ENCODE measurements at places on chromosomes 16 and 17.

- DNase-seq, result no peak
These were observed 20.0 kb upstream of the HERPUD1 start for GRCh38 chr16:56911771-56912571.

DNA sequence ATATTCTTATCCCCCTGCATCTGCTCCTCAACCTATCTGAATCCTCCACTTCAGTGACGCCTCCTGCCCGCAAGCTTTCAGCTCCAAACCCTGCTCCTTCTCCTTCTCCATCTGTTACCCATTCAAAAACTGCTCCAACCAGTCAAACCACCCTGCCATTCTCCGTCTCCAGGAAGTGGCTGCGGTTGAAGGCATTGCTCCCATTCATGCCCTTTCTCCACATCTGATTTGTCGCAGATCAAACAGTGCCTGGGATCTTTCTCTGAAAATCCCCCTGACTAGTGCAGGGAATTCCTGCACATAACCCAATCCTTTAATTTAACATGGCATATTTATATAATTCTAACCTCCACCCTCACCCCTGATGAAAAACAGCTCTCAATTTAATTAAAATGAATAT is 56.3 kb downstream of the SLFN5 start:
- DNase-seq, result no peak

DNA sequence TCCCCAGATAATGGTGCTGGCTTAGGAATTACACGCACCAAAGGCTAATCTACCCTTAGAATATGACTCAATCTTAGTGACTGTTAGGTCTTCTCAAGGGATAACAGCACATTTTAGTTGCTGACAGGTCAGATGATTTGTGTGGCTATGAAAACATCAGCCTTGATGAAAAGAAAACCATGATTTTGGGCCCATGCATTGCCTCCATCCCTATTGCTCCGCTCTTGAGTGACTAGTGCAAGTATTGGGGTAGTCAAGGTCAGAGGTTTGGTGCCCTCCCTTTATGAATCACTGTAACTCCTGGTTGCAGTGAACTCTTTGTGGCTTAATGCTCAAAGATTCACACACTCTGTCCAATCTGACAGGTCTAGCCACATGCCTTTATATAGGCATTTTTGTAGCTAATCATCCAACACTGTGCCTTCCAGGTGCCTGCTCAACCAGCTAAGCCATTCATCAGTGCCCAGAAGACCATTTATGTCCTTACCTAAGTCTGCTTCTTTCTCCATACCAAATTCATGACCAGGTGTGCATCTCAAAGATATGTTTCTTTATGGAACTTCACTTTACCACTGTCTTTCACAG is 251.6 kb downstream of the KCNJ2 start:
- DNase-seq, result no peak

DNA sequence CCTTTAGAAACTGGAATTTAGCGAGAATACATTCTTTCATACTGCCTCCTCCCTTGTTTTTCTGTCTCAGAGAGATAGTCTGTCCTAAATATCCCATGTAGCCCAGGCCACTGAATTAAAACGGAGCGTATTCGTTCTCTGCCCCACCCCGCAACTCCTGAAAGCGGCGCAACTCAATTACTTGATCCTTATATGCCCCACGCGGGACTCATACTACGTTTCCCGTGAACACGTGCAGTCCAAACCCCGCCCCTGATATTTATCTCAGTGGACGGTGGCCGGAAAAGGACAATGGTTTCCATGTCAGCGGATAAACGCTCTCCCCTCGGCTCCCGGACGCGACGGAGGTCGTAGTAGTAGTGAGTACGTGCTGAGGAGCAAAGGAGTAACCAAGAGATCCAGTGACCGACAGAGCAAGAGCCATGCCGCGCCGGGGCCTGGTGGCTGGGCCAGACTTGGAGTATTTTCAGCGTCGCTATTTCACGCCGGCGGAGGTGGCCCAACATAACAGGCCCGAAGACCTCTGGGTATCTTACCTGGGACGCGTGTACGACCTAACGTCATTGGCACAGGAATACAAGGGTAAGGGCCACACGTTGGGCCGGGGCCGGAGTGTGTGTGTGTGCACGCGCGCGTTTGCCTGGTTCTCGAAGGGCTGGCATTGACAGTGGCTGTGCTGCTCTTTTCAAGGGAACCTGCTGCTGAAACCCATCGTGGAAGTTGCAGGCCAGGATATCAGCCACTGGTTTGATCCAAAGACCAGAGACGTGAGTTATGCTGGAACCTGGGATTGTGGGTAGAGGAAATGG is at the start of gene CYB5D1:
Gene CYB5D1, plus strand, starts transcription at position 291 of the 809 bp plus-strand sequence. Its CDS starts 132 bp downstream, at position 423.
- DNase-seq, result peak; percentile 89

DNA sequence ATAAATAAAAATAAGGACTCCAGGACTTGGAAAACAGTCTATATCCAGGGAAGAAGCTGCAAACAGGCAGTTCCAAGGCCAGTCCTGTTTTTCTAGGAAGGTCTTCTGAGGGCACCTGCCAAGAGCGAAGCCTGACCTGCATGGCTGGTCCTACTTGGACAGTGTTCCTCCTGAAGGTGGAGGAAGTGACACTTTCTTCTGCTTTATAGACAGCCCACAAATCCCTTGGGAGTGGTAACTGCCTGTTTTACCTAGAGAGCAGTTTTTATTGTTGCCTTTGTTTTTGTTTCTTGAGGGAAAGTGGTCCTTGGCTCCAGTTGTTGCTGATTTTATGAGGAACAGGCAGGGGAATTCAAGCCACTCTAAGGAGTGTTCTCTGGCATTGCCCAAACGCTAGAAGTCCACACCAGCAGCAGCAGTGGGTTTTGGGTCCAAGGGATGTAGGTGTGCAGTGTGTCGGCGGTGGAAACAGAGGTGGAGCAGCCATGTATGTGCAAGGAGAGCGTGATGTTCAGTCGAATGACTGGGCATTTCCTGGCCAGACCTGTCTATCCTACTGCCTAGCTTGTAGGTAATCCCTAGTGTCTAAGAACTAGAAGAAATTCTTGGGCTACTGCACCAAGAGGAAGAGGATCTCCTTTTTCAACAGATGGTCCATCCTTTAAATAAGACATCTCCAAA is 35.3 kb downstream of the LDHD start:
- DNase-seq, result no peak

DNA sequence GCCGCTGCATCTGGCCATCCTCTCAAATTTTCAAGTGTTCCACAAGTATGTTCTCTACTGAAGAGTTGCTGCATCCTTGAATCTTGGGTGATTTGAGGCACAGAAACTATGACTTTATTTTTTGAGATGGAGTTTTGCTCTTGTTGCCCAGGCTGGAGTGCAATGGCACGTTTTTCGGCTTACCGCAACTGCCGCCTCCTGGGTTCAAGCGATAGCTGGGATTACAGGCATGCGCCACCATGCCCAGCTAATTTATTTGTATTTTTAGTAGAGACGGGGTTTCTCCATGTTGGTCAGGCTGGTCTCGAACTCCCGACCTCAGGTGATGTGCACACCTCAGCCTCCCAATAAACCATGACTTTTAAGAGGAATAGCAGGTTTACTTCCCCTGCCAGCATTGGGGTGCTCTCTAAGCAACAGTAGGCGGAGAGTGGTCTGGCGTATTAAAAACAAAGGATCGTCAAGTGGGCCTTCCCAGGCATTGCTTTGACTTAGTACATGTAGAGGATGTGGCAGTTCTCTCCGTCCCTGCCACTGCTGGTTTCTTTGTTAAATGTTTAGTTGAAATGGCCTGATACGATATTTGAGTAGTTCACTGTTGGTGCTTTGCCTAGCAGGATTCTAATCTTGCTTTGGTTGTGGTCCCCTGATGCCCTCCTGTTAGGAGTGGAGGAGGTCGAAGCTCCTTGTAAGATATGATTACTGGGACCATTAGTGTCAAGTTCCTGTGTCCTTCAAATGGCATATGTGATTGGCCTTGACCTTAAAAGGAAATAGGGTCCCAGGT is 9.5 kb downstream of the PYCARD start:
- no peak for DNase-seq

DNA sequence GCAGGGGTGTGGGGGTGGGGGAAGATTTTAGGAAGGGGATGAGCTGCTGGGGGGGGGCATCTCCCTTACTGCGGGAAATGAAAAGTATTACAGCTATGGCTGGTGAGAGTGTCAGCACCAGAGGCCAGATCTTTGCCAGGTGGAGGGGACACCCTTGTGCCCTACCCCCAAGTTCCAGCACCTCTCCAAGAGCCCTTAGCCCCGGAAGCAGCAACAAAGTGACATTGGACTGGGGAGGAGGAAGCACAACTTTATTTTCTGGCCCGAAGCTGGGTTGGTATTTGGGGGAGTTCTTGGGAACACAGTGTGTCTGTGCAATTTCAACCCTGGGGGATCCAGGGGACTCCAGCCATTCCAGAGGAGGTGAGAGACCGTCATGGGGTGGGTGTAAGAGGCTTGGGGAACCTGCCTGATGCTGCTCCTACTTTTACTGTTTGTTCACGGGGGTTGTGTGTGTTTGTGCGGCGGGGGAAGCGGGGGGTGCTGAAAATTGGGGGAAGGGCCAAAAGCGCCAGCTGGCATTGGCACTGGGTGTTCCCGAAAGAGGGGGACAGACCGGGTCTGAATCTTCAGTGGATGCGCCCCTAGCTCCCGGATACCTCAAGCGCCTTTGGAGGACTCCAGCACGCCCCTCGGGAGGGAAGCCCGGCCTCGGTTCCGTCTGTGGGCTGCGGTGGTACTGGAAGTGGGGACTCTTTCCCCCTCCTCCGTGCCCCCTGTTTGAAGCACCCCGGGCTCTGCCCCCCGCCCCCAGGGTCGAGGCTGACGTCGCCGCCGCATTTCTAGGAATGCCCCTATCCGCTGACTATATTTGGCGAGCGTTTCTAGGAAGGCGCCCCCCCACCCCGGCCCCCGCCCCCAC is 230.3 kb downstream of the MRTFB start:
- no peak for DNase-seq

DNA sequence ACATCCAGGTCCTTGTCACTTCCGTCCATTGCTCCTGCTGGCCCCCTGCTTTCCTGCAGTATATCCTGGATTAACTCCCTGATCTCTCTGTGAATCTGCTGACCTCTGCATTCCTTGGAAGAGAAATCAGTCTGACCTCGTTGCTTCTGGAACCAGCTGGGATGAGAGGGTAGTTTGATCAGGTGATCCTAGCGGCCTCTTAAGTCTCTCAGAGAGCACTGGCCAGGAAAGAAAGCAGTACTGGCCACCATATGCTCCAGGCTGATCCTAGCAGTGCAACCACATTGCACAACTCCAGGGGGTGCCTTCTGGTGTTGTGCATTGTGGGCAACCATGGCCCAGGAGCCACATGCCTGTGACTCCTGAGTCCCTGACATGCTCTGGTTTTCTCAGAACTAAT is 79.2 kb downstream of the ARHGAP23 start:
- DNase-seq, result no peak

- DNase-seq, result no peak
These were observed 210.1 kb downstream of the SLC39A11 start for GRCh38 chr17:72882426-72882825.

DNA sequence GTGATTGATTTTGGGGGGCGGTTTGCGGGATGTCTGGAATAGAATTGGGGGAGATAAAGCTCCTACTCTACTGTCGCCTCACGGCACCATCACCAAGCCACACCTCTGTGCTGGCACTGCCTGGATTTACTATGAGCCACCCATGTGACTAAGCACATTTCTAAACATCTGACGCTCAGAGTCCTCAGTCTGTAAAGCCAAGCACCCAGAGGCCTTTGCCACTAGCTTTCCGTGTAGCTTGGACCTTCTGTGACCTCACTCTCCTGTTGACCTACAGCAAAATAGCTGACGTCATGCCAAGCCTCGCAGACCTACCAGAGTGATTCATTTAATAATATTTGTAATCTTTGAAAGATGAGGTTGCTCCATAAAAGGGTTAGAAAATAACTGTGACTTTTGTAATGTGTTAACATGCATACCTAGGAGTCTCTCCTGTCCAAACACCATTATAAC is 38.5 kb upstream of the MYOCD start:
- peak; percentile 75 for DNase-seq

- no peak for DNase-seq
These were observed 91.2 kb downstream of the CMIP start for GRCh38 chr16:81535679-81536360.

- DNase-seq, result peak; percentile 42
These were observed 99.9 kb downstream of the BANP start for GRCh38 chr16:88050952-88051660.

DNA sequence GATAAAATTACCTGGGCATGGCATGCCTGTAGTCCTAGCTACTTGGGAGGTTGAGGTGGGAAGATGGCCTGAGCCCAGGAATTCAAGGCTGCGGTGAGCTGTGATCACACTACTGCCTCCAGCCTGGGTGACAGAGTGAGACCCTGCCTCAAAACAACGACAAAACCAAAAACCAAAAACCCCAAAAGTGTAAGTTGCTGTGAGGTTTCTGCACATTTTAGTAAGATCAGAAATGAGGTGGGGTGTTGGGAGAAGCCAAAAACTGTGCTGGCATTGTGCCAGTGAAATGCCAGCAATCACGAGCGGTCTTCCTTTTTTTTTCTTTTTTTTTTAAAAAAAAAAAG is 114.6 kb downstream of the PITPNC1 start:
- no peak for DNase-seq

GRCh38 chr16:89026121-89026612 is 49.2 kb upstream of the CBFA2T3 start:
- peak; percentile 3 for DNase-seq

DNA sequence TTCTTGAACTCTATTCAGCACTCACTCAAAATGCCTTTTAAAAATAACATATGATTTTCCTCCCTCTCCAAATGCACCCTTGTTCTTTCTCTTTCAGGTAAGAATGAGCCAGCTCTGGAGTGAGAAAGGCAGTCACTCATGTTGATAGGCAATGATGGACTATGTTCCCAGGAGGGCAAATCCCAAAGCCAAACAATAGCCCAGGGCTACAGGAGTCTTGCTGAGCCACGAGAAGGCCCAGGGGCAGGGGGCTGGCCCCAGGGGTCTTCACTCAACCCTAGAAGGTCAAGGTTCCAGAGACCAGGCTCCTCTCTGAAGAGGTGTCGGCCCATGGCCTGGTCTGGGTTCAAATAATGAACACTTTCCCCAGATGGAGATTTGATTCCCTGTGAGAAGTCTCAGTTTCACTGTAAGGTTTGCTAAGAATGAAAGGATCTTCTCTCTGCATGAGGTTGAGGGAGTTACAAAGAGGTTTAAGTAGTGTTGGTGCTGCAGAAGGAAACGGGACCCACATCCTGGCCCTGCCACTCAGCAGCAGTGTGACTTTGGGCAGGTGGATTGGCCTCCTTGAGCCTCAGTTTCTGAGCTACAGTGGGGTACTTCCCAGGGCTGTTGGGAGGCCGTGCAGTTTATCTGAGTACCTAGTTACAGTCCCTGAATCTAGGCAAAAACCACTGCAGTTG is 49.0 kb downstream of the RTN4RL1 start:
- no peak for DNase-seq

Data from RWPE2 (cell line).